ENCODE measurements at places on chromosomes 3 and 15.

DNA sequence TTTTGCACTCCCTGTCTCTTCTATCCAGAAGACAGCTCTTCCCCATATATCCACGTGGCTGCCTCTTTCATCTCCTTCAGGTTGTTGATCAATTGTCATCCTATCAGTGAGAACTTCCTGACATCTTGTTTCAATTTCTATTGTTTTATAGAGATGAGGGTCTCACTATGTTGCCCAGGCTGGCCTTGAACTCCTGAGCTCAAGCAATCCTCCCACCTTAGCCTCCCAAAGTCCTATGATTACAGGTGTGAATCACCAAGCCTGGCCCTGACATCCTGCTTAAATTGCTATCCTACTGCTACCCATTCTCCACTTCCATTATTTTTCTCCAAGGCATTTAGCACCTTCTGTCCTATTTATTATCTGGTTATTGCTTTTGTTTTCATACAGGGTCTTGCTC lies 44.9 kb upstream of the IREB2 start:
- DNase-seq: no peak

DNA sequence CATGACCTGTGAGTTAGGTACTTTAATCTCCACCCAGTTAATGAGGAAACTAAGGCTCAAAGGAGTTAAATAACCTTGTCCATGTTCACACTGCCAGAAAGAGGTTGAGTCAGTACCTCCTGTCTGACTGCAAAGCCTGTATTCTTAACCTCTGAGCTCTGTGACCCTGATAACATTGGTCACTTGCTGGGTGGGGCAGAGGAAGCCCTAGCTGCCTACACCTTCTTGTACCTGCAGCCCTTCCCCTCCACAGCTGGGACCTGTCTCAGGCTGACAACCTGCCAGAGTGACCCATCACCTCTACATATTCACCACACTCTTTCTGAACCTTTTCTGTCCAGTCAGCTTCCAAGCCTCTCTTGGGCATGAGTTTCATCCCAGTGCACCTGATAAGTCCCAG lies 106.1 kb upstream of the HES1 start:
- DNase-seq: no peak

GRCh38 chr3:161682715-161683114 lies 186.1 kb downstream of the OTOL1 start:
- DNase-seq: no peak

GRCh38 chr3:161475905-161476304 lies 20.7 kb upstream of the OTOL1 start:
- DNase-seq: no peak

DNA sequence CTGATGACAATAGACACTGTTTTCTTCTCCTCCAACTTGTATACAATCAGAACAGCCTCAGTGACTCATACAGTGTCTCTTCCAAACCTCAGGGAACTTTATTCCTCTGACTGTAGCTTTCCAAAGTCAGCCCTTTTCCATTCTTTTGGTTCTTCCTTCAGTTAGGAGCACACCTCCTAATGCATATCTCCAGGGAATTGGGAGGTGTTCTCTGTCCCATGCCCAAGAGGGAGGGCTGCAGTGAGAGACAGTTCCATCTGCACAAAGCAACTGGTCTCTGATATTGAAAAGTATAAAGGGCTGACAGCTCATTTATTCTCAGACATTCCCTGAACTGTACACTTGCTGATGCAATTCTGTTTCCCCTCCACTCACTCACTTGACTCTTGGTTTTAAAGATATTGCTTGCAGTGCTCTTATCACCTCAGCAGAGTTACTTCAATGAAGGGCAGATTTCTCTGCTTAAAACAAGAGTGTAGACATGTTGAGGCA lies 337.8 kb upstream of the TBC1D5 start:
- DNase-seq: no peak

DNA sequence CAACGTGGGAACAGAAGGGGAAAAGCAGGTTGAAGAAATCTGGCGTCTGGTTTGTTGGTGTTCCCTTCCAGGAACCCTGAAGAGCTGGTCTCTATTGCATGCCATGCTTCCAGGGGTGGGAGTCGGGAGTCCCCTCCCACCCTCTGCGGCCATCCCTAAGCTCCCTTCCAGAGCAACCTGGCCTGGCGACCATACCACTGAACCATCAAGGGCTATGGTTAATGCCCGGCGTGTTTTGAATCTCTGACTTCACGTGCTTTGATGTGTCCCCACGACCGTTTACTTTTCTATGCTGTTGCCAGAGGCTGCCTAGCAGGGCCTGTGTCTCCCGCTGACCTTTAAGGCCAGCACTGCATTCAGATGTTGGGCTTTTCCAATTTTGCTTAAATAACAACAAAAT lies 696 bp upstream of the SNRK start:
- no peak for DNase-seq

- no peak for DNase-seq
Observed at GRCh38 chr3:53844262-53845102, 1.7 kb downstream of the CHDH start.

- no peak for DNase-seq
Observed at GRCh38 chr15:63677778-63678177, 80.6 kb downstream of the FBXL22 start.

DNA sequence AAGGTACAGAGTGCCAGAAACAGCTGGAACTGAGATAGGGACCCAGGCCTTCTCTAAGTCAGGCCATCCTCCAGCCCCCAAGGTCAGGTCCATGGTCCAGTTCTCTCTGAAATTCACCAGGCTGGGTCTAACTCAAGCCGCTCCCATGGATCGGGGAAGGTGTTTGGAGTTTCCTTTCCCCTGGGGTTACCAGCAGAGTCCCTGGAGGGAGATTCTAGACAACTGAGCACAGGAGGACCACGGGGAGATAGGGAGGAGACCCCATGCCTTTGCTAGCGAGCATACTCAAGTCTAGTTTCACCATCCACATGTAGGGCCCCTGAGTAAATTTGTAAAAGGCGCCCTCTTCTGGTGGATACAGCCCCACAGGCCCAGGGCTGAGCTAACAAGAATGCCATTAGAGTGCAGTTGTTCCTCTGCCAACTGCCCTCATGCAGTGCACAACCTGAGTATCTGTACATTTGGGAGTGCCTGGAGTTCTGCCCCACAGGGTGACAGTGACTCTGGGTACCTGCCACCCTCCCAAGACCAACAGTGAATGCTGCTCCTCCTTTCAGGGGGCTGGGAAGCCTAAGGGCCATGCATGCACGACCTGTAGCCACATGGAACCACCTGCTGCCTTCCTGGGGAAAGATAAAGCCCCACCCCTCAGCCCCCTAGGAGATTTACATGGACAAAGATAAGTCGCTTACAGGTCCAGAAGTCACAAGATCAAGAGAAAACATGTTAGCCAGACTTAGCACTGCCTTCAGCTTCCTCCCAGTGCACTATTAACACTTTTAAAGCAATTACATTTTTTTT lies 89.0 kb downstream of the IQSEC1 start:
- DNase-seq: no peak

DNA sequence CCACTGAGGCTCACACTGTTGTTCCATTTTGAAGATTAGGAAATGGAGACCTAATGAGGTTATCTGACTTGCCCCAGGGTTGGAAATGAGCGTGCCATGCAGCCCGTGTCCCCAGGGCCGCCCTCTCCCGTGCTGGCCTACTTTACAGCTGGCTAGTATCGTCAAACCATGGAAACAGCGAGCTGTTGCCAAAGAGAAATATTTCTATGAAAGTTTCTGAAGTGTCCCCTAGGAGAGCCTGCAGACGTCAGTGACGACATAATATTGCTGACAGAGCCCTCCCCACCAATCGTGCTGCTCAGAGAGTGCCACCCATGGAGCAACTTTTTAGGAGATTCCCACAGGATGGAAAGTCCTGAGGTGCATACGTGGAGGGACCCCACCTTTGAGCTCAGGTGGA lies 11.2 kb upstream of the FAM174B start:
- no peak for DNase-seq

GRCh38 chr3:43996379-43997301 lies 245.0 kb upstream of the TOPAZ1 start:
- DNase-seq: no peak

- DNase-seq: no peak
Observed at GRCh38 chr3:132209855-132210254, 107.4 kb upstream of the ACP3 start.

GRCh38 chr3:149180057-149180573 lies 41.5 kb downstream of the CP start:
- DNase-seq: peak; percentile 92

DNA sequence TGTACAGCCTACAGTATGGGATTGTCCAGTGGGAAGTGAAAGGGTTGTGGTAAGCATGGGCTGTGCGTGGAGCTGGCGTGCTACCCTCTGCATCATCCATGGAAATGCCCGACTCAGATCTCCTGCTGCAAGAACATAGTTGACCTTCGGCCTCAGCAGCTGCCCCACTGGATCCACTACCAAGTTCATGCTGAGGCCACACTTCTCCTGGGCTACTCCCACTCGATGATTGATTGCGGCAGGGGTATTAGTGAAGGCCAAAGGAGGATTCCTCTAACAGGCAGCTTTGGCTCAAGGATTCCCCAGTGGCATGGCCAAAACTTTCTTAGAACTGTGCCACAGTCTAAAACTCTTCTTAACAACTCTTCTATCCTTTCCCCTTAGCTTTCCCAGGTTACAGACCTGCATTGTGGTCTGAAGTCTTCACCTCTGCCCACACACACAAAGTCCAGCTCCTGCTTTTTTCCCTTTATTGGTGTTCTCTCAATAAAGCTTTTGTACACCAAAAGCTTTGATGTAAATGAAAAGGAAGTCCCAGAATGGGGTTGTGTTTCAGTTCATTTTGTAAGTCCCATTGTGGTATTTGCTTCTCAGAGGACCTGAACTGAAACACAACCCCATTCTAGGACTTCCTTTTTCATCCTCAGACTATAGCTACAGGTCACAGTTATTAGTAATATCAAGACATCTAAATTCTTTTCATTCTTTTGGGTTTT lies 4.9 kb upstream of the TBC1D5 start:
- DNase-seq: no peak

DNA sequence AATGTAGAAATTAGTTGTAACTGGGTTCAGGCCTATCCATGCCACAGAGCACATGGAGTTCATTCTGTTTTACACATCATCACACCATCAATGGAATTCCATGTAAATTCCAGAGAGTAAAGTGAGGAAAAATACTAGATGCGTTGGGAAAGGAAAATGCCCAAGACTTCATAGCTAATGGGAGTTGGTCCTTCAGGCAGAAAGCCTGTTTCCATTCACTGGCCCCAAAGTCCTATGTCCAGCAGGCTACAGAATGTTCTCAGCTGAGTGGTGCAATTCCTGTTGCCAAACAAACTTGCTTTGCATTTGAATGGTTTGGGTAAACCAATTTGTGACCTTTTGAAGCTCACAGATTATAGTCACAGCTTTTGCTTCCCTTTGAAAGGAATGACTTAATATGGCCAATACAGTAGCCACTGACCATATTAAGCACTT lies 164.6 kb upstream of the PFN2 start:
- no peak for DNase-seq

DNA sequence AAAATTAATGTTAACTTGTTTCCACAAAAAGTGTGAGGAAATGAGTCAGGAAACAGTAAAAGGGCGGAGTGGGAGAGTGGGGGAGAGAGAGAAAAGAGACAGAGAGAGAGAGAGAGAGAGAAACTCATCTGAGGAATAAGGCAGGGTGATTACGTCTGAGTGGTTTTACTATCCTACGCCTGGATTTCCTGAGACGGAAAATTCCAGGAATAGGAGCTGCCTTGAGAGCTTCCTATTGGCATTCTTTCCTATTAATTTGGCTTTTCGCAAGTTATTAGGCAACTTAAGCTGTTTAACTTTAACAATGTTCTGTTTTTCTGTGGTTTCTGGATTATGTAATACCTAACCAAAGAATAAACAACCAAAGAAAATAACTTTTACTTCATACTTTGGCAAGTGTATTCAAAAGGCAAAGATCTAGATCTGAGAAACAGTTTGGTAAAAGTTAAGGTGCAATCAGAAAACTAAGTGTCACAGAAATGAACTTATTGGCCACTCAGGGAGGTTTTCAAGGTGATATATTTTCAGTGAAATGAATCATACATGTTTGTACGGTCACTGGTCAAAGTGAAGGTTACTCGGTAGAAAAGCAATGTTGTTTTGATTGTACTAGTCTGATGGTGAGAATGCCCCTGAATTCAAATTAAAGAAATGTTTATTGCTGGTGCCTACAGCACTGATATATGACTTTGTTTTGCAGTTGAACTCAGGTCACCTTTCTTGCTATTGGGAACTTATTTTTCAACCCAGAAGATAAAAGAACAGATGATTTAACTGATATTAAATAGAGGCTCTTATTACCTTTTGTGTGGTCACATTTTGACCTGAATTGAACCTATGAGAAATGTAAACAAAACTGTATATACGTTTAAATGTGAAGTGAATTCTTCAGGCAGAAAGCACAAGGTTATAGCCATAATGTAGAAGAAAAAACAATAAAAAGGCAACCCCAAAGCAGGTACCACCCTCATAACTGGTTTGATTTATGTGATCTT lies 39.9 kb upstream of the TNFSF10 start:
- DNase-seq: peak; percentile 66

DNA sequence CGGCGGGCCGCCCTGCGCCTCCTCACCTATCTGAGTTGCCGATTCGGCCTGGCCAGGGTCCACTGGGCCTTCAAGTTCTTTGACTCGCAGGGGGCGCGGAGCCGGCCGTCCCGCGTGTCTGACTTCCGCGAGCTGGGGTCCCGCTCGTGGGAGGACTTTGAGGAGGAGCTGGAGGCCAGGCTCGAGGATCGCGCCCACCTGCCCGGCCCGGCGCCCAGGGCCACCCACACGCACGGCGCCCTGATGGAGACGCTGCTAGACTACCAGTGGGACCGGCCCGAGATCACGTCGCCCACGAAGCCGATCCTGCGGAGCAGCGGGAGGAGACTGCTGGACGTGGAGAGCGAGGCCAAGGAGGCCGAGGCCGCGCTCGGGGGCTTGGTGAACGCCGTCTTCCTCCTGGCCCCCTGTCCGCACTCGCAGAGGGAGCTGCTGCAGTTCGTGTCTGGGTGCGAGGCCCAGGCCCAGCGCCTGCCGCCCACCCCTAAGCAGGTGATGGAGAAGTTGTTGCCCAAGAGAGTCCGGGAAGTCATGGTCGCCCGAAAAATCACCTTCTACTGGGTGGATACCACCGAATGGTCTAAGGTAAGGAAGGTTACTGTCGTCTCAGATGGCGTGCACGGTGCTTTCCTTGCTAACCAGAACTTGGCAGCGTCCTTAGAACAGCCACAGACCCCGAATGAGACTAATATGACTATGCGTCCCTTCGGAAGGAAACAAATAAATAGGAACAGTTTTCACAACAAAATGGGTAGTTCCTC lies 567 bp downstream of the TICRR start:
- no peak for DNase-seq

- DNase-seq: peak; percentile 18
Observed at GRCh38 chr3:122458992-122459391, 43.1 kb upstream of the WDR5B start.

DNA sequence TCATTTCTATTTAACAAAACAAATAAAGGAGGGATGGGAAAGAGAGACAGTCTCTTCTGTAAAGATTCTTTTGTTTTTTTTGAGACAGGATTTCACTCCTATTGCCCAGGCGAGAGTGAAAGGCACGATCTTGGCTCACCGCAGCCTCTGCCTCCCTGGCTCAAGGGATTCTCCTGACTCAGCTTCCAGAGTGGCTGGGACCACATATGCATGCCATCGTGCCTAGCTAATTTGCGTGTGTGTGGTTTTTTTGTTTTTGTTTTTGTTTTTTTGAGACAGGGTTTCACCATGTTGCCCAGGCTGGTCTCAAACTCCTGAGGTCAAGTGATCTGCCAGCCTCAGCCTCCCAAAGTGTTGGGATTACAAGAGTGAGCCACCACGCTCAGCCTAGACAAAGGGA lies 23.3 kb downstream of the STAG1 start:
- DNase-seq: no peak

GRCh38 chr3:170738766-170739165 lies 131.2 kb downstream of the RPL22L1 start:
- DNase-seq: no peak

Data from glomerular endothelial cell (primary cell).